Activated naive CD4-positive, alpha-beta T cell treated with anti-CD3 and anti-CD28 coated beads for 36 hours (primary cell): ENCODE measurements at places on chromosomes 6 and 20.

DNA sequence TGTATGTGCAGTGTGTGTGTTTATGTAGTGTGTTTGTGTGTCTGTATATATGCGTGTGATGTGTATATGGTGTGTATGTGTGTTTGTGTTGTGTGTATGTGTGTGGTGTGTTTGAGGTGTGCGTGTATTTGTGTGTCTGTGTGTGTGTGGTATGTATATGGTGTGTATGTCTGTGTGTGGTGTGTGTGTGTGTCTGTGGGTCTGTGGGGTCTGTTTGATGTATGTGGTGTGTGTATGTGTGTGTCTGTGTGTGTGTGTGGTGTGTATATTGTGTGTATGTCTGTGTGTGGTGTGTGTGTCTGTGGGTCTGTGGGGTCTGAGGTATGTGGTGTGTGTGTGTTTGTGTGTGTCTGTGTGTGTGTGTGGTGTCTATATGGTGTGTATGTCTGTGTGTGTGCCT is 10.8 kb upstream of the MYT1 start:
- DNase-seq: no peak

DNA sequence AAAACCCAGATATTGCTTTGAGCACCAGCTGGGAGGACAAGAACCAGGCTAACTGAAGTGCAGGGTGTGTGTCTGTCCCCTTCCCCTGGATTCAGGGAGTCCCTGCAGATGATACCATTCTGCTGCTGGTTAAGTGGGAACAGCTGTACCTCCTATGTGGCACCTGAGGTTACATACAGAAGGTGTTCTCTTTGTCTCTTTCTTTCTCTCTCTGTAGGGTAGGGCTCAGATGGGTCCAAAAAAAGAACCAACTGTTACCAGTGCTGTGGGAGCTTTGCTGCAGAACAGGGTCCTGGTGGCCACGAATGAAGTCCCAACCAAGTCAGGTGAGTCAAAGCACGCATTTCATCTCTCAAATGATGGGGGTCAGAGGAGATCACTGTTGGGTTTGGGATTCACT is 38.6 kb downstream of the ZC2HC1B start:
- no peak for DNase-seq

GRCh38 chr6:148222376-148222775 is 120.3 kb upstream of the SASH1 start:
- no peak for DNase-seq

- DNase-seq: no peak
These were observed 58.5 kb downstream of the DLL1 start for GRCh38 chr6:170232186-170233002.

DNA sequence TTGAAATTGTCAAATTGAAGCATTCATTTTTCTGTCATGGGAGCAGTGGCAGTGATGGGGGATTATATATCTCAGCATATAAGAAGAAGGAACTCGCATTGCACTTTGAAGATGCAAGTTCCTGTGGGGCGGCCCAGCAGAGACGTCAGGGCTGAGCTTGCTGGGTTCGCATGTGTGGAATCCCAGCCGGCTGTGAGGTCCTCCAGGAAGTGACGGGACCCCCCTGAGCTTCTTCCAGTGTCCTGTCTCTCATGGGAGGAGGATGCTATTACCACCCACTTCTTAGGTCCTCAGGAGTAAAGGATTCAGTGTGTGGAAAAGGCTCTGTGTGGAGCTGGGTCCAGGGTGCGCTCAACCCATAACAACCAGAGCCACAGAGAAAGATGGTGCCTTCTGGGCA is 201.2 kb downstream of the CDH4 start:
- no peak for DNase-seq
